ENCODE measurements at places on chromosomes 11 and 22.

DNA sequence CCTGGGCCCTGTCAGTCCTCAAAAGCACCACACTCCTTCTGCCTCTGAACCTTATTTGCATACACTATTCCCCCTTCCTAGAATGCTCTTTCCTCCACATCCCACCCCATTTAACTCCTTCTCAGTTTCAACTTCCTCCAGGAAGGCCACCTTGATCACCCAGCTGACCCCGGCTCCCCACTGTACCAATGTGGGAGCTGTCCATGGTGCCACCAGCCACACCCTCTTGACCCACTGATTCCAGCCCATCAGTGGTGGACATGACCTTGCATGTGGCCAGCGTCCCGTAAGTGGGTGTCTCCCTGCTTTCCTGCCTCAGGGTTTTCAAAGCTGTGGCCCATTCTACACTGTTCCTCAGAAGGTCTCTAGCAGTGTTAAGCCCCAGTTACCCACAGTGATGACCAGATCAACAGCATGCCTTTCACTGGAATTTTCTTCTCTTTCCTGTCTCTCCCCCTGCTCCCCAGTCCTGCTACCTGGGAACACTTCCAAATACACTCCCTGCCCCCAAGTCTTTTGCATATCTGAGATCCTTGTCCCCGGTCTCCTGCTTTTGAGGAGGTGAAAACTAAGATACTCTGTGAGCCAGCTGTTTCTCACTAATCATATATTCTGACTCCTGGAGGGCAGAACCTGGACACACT is 346.6 kb downstream of the MN1 start:
- no peak for DNase-seq

- DNase-seq = no peak
Observed at GRCh38 chr11:66020618-66021357, 5.5 kb downstream of the CATSPER1 start.

DNA sequence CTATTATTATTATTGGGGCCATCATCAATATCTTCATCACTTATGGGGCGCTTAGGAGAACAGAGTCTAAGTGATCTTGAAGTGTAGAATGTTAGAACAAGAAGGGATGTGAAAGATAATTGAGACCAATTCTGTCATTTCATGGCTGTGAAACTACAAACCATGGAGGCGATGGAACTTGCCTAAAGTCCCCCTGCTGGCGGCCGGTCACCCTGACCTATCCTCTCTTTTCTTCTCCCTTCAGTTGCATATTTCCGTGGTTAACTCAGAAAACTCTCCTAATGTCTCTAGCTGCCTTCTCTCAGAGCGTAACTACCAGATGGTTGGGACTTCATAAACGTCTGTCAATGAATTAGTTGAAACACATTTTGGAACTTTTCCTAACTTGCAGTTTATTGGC is 6.6 kb upstream of the OR4B1 start:
- DNase-seq = no peak

- no peak for DNase-seq
Observed at GRCh38 chr11:64641596-64642417, 50.8 kb downstream of the SLC22A12 start.

- no peak for DNase-seq
Observed at GRCh38 chr11:3857628-3858027, 2.2 kb downstream of the STIM1 start.

DNA sequence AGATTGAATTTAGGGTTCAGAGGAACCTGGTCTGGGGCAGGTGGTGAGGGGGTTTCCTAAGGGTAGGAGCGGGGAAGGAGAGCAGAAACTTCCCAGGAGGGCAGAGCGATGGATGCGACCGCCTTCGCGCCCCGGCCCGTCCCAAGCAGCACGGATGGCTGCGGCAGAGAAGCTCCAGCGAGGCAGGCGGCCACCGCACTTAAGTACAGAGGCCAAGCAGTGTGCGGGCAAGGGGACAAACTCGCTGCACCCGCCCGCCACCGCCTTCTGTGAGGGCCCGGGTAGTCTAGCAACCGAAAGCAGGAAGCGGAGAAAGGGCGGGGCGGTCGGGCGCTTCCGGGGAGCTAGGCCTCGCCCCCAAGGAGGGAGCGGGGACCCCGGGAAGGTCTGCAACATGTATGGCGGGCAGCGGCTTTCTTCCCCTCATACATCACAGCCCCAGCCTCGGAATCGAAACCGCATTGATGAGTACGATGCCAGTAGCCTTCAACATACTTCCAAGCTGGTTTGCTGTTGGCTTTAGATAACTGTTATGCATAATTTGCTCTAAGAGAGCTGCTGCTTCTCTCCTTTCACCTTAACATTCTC is at the start of gene AGBL2:
TSS of gene AGBL2 (minus strand) at position 288 of the 588 bp plus-strand sequence. CDS start 719 bp downstream, outside the sequence.
- DNase-seq = peak; percentile 74

DNA sequence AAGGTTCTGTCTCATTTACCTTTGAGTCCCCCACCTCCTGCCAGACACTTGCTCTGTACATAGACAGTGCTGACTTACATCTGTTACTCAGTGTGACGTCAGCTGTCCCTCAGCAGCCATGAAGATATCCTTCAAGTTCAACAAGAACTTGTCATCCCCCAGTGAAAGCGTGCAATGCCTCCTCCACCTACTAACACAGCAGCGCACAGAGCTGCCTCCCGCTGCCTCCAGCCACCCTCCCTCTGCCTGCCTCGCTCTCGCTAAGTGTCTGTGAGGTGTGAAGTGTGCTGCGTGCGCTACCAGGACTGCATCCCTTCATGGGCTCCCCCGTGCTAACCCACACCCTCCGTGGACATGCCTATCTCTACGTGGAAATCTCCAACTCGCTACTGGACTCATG is 621.4 kb downstream of the BRD1 start:
- no peak for DNase-seq

DNA sequence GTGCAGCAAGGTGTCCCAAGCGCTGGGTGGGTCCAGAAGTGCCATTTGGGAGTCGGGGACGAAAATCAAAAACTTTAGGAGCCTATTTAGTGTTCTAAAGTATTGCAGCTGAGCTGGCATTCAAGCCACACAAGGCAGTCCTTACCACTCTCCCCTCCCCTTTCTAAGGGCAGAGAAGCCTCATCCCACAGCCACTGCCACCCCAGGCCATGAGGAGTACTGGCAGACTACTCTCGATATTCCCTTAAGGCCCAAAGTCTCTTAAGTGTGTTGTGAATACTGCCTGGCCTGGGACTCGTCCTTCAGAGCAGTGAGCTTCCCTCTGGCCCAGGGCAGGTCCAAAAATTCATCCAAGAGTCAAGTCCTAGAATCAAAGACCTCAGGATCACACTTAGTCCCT is 7.8 kb downstream of the FANCF start:
- no peak for DNase-seq

DNA sequence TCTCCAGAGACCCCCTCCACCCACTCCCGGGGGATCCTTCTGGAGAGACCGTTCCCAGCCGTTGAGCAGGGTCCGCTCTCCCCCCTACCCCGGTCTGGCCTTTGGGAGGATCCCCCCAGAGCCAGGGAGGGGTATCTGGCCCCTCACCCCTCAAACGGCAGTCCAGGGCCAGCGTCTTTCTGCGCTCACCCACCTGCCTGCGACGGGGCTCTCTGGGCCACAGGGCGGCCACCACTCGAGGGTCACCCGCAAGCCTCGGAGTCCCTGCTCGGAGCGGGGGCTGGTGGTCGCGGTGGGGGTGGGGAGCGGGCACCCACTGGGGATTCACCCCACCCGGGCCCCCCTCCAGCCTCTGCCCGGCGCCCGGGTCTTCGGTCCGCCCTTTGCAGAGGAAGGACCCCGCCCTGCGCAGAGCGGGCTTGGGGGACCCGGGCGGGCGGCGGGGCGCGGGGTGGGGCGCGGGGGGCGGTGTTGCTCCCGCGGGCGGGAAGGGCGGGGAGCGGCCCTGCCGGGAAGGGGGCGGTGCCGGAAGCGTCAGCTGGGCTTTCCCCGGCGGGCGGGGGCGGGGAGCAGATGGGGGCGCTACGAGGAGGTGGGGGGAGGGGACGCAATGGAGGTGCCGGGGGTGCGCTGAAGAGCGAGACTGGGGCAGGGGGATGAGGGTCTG is 16.6 kb downstream of the CRELD2 start:
- peak; percentile 96 for DNase-seq

GRCh38 chr22:23531283-23531956 is 48.7 kb downstream of the IGLL1 start:
- no peak for DNase-seq

DNA sequence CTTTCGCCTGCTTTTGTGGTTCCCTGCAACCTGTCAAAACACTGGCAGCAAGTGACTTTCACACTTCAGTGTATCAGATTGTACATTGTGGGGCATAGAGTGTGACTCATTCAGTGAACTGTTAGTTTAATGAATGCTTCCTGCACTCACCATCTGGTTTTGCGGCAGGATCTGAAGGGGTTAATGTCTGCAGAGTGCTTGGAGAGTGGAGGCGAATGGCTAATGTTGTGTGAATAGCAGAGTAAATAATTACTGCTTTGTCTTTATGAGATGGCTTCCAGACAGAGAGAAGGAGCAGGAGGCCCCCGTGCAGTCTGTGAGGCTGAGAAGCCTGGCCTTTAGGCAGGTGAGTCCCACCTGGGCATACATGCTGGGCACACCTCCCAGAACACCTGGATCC is 454.3 kb upstream of the KIRREL3 start:
- DNase-seq = no peak

- DNase-seq = no peak
Observed at GRCh38 chr11:15929371-15929901, 426.9 kb downstream of the SOX6 start.

DNA sequence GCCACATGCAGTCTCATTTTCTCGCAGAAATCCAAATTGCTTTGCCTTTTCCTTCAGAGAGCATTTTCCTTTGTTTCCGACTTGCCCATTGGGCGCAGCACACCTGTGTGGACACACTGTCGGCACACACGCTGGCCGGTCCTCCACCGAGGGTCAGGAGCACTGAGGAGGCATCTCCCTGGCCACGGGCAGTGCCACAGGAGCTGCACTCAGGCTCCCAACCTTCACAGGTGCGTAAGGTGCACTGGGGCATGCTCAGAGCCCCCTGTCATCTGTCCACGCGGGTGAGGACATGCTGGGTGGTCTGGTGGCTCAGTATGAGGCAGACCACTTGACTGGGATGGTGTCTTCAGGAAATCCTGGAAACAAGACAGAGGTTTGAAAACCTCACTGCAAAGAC is 779.1 kb downstream of the BRD1 start:
- DNase-seq = no peak

- DNase-seq = no peak
Observed at GRCh38 chr11:112977755-112978154, 16.5 kb downstream of the NCAM1 start.

- DNase-seq = no peak
Observed at GRCh38 chr22:34797826-34798225, 268.1 kb upstream of the ISX start.

- DNase-seq = no peak
Observed at GRCh38 chr22:47748957-47749356, 986.5 kb downstream of the TBC1D22A start.

- DNase-seq = peak; percentile 83
Observed at GRCh38 chr22:37561212-37562048, 1.1 kb downstream of the CDC42EP1 start.

- no peak for DNase-seq
Observed at GRCh38 chr11:104060004-104060794, 23.8 kb downstream of the DDI1 start.

DNA sequence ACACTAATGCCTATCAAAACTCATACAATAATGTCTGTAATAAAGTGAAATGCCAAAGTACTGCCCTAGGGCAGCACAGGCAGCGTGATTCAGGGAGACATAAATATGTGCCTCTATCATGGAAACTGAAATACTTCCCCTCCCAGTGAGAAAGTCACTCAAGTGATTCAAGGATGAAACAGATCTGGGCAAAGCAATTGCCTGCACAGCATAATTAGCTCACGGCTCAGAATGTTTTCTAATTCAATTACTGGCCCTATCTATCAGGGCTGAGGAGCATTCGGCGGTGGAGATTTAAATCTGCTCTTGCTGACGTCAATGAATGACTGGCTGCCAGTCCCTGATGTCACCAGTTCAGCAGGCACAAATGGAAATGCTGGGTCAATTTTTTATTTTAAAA is 27.7 kb upstream of the PPP2R1B start:
- DNase-seq = no peak

DNA sequence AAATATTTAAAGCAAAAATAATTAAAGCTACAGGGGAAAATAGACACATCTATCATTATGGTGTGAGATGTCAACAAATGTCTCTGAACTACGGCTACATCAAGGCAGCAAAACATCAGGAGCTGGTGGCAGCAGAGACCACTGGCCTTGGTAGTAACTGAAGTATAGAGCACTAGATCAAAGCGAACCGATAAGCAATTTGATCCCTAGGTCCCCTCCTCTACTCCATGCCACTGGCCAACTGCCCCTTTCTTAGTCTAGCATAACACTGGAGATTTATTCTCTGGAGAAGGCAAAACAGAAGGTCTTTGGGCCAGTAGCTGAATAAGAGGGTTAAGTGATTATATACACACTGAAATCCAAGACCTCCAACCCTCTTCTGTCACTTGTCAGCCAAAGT is 13.6 kb upstream of the RAB3IL1 start:
- DNase-seq = no peak

DNA sequence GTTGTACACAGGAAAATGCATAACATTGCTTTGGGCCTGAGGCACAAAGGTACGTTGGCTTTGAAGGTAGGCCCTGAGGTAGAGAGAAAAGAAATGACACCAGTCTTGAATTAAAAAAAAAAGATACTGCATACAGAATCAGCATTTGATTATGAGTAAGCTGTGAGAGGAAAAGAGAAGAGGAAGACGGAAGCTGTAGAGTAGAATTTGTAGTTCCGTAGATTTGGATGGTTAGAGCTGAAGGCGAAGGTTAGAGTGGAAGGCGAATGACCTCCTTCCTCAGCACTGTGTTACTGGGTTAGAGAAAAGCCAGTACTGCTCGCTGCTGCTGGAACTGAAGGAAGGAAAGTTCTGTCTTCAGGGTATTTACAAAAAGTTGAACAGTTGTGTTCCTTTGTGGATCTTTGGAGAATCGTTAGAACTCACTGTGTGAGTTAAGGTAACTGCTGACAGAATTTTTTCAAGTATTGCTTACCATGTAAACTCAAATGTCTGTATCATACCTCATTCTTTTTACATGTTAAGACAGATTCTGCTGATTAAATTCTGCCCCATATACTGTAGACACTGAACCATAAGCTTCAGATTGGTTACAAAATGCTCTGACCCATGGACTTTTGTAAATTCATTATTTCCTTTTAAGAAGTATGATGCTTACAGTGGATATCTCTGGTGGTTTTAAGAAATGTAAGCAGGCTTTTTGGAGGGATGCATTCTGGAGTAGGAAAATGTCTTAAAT is 50.2 kb downstream of the MCAM start:
- DNase-seq = no peak

GRCh38 chr11:132158696-132159095 is 788.3 kb downstream of the NTM start:
- DNase-seq = no peak

DNA sequence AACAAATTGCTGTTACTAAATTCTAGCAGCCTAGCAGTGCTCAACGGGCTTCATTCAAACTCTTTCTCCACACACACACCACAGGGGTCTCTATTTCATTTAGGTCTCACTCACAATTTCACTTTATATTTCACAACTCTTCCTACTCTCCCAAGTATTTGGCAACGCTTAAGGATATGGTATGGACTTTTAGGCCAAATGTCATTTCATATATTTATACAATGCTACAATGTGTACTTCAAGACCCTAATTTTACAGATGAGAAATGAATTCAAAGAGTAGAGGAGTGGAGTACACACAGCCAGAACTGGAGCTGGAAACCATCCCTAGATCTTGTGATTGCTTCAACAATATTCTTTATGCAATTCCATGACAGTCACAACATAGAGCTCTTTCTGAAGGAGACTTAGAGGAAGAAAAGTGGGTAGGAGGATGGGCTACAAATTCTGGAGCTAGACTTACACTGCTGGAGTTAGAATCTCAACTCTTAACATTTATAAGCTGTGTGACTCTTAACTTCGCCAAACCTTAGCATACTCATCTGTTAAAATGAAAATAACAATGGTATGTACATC is 2.5 kb upstream of the MS4A13 start:
- no peak for DNase-seq

GRCh38 chr11:34331736-34332135 is 26.1 kb downstream of the ABTB2 start:
- DNase-seq = no peak
